ENCODE measurements at places on chromosomes 7 and 10.
A peak's percentile ranks its signal among the peaks of the same experiment; 100 is the strongest.

GRCh38 chr10:72122221-72122620 lies 33.9 kb upstream of the SPOCK2 start:
- DNase-seq = no peak

- DNase-seq = no peak
These were observed 17.6 kb upstream of the BAZ1B start for GRCh38 chr7:73539709-73540108.

DNA sequence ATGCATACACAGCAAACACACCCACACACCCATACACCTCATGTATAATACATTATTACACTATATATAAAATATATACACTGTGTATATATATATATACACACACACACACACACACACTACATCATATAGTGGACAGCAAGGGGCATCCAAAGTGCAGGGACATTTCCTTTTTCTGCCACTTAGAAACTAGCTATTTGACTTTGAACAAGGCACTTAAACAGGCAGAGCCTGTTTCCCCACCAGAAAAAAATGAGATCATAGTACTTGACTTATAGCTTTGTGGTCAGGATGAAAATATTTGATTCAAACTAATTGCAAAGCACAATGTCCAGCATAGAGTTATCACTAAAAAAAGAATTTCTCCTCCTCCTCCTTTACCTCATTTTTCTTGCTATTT lies 254.3 kb upstream of the NPVF start:
- DNase-seq = no peak

DNA sequence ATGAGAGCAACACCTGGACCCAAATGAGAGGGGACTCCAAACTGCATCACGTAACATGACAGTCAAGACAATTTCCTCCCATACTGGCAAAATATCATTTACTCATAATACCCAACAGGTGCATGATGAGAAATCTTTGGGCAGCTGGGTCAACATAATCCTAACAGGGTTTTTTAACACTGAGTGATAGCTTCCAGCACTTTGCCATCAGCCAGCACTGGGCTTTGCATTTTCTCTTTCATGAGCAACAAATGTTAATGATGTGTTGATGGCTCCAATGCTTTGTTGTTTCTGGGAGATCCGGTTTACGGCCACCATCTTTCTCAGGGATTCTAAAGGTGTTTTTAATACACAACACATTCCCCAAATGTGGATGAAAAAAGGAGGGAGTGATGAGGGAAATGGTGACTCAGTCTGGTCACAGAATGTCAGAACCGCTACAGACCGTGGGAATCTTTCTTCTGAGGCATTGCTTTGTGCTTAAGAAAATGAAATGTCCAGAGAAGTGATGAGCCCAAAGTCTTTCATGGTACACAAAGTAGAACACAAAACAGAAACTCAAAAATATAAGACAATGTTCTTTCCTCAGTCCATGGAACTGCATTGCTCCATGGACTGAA lies 705.7 kb upstream of the IGFBP3 start:
- DNase-seq = no peak

- no peak for DNase-seq
These were observed 872.9 kb downstream of the GRID1 start for GRCh38 chr10:85493703-85494102.

GRCh38 chr10:97882142-97883091 lies 32.8 kb downstream of the GOLGA7B start:
- DNase-seq = no peak

DNA sequence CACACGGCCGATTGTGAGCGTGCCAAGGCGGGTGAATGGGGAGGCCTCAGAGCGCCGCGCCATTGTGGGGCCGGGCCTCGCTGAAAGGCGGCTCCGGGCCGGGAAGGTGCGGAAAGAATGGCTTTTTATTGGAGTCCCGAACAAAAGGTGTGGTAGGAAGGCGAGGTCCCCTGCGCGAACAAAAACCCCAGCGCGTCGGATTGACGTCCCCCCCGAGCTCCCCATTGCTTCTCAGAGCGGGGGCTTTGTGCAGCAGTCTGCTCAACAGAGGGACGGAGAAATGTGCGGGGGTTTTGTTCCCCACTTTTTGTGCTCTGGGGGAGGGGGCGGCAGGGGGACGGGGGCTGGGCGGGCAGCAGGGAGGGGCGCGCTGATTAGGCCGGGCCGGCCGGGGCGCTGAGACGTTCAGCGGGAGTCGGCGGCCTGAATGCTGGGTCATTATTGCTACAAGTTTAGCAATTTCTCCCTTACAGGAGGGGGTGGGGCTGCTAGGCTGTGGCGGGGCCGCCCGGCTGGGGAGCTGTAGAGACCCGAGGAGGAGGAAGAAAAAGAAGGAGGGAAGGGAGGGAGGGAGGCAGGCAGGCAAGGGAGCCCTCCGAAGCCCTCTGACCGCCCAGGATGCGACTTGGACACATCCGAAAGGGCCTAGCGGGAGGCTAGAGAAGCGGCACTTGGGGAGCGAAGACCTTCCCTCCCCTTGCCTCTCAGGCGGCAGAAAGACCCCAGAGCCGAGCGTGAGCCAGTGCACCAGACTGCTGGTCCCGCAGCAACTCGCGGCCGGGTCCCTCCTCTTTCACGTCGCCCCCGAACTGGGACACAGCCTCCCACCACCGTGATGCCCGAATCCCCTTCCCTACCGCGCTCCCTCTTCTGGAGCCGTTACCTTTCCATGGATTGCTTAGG lies 4.6 kb downstream of the NKX2-3 start:
- DNase-seq = no peak

DNA sequence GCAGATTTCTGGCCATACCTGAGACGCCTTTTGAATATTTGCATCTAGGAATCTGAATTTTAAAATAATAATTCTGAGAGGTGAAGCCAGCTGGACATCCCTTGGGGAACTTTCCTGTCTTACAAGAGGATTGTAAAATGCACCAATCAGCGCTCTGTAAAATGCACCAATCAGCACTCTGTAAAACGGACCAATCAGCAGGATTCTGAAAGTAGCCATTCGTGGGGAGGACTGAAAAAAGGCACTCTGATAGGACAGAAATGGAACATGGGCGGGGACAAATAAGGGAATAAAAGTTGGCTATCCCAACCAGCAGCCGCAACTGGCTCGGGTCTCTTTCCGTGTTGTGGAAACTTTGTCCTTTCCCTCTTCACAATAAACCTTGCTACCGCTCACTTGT lies 9.9 kb downstream of the PPIF start:
- no peak for DNase-seq

- DNase-seq = no peak
These were observed 4.8 kb downstream of the RUFY2 start for GRCh38 chr10:68402276-68402675.

DNA sequence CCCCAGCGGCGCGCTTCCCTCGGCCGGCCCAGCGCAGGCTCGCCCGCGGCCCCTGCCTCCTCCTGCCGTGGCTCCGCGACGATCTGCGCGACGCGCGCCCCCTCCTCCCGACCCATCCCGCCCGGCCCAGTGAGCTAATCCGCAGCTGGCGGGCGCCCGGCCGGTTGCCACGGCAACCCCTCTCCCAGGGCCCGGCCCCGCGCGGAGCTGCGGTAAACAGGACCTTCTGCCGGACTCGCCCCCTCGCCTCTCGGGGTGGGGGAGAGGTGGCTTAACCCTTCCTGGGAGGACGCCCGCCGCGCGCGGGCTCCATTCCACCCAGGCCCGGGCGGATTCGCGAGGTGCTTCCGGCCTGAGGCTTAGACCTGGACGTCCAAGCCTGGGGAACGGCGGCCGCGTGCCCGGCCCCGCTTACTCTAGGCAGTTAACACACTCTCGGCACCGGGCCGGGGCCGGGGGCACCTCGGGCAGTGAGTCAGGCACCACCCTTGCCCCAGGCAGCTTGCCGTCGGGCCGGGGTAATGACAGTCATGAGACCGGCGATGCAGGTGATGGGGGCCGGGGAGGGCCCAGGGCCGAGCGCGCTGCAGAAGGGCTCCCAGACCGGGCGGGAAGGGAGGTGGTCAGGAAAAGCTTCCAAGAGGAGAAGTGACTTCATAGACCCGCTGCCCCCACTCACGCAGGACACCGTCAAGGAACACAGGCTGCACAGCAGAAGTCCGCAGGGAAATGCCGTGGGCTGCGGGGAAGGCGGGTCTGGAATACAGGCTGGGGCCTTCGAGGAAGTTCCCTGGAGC lies at the start of gene DENND2A:
Gene DENND2A, minus strand, starts transcription at position 87 of the 797 bp plus-strand sequence. CDS start 38,416 bp downstream, outside the sequence.
- DNase-seq = peak; percentile 66

DNA sequence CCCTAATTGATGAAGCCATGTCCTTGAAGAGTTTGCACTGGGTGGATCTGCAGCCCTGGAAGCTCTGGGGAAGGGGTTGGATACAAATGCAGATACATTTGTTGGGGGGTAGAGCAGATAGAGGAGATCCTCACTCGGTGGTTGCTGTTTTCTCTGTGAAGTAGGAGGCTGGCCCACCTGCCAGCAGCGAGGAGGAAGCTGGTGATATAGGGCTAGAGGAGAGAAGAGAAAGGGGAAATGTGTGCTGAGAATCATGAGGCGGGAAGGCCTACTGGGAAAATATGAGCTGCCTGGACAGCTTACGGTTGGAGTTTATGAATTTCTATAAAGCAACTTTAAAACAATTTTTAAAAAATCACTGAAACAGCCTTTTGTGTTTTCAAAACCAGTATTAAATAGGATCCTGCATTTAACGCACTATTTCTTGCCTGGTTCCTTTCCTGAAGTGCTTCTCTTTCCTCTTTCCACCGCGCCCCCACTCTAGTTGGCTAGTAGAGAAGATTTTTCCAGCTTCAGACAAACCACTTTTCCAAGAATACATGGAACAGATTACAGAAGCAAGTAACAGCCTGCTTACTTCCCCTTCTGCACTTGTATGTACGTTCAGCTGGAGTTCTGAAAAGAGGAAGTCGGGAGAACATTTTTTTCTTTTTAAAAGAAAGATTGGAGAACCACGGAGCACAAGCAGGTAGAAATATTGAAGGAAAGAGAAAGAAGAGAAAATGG lies 100.6 kb upstream of the GLCCI1 start:
- no peak for DNase-seq

- no peak for DNase-seq
These were observed 43.6 kb downstream of the ANKRD61 start for GRCh38 chr7:6074612-6075380.
